Kidney epithelial cell (primary cell): ENCODE measurements at places on chromosomes 2 and 18.

GRCh38 chr2:174575124-174575776 lies 22.4 kb downstream of the WIPF1 start:
- no peak for DNase-seq

DNA sequence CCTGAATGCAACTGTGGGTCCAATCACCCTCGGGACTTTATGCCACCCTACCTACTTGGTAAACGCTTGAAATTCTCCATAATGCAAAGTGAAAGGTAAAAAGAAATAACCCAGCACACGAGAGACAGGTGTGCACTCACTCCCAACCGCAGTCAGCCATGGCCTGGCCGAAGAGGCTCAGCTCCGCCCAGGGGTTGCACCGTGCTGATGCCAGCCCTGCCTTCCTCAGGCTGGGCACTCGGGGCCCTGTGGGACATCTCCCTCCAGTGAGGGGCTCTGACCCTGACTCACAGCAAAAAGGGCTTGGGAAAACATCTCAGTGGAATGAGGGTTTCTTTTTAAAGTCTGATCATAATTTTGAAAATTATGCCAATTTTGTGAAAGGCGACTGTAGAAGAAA lies 13.3 kb downstream of the SLC66A2 start:
- no peak for DNase-seq

- no peak for DNase-seq
Observed at GRCh38 chr18:3931542-3932112, 481.7 kb downstream of the TGIF1 start.

- DNase-seq: no peak
Observed at GRCh38 chr2:950080-950966, at the start of gene SNTG2. Gene SNTG2, plus strand, starts transcription at chr2:950849. Its CDS starts 148 bp downstream, at chr2:950997.

DNA sequence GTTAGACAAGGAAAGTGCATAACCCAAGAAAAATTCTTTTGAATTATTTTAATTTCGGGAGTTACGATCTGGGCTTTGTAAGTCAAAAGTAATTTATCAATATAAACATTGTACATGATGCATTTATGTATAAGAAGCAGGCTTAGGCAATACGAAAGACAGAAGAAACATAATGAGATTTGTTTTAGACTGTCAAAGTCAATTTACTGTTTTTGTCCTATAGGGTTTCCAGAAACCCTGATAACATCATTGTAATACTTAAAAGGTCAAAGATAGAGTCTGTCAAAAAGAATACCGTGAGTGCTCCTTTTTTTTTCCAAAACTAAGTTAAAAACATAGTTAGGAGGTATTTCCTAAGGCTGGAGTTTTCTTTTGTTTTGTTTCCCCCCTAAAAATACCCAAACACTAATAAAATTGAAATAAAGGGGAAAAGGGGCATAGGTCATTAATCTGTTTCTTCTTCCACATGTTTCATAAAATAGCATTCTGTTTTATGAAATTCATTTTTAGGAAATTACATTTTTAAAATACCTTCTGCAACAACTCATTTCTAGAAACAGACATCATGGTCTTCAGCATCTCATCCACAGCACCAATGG lies 16.1 kb downstream of the C1D start:
- DNase-seq: no peak

GRCh38 chr2:27572998-27573429 lies 9.8 kb upstream of the ZNF512 start:
- no peak for DNase-seq

DNA sequence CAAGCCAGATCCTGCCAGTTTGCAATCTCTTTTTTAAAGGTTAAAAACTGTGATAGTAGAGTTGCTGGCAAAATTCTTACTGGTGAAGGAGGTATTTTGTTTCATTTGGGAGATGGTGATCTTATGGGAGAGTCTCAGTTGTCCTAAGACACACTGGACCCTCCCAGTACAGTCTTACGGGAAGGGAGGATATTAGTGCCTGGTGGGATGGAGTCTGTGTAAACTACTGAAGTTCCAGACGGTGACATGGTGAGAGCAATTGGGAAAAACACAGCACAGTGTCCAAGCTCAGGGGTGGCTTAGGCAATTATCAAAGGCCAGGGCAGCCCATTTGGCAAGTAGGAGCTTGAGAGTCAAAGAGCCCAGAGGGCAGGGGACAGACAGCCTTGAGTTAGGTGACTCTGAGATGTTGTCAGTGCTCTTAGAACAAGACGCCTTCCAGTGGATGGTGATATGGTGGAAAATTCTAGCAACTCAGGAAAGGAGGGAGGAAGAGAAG lies 143.7 kb upstream of the CCDC68 start:
- DNase-seq: no peak

GRCh38 chr2:129117434-129117833 lies 798.8 kb upstream of the HS6ST1 start:
- no peak for DNase-seq

- DNase-seq: no peak
Observed at GRCh38 chr18:31079973-31080372, 22.2 kb downstream of the DSC2 start.

GRCh38 chr2:45872211-45872610 lies 220.7 kb downstream of the PRKCE start:
- no peak for DNase-seq

GRCh38 chr18:21991081-21991534 lies 178.3 kb upstream of the GATA6 start:
- no peak for DNase-seq

GRCh38 chr18:58535340-58536201 lies 93.3 kb downstream of the ALPK2 start:
- DNase-seq: no peak

DNA sequence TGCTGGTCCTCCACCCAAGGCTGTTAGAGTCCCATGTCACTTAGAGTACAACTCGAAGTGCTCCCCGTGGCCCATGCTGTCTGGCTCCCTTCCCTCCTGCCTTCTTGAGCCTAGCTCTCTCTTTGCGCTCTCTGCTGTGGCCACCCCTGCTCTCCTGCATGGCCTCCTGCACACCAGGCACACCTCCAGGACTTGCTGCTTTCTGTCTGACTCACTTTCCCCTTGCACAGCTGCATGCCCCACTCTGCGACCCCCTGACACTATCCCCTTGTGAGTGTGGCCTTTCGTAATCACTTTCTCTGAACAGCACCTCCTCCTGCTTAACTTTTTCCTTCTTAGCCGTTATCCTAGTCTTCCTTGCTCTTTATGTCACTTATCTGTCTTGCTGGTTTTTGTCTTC lies 343.6 kb downstream of the TGIF1 start:
- no peak for DNase-seq

DNA sequence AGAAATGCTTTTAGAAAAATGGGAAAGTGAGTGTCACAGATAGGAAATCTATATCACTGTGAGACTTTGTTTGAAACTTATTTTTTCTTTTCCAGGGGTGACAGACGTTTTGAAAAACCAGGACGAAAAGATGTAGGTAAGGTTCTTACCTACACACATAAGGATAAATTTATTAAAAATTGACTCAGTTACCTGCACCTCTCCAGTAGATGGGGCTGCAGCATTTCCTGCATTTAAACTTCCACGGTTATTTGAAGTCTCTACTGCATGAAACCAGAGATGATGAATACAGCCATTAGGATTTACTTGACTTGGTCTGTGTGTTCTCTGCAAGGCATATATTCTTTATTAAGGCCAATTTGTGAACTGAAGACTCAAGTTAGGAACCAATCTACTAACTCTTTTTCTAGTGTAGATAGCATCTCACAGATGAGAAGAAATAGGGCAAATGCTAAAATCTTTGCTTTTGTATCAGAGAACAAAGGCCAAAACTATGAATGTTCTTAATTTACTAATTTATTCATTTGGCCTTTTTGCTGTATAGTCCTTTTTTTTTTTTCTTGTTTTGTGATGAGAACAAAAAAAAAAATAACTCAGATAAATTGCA lies 15.0 kb downstream of the KCNJ13 start:
- DNase-seq: peak; percentile 26

DNA sequence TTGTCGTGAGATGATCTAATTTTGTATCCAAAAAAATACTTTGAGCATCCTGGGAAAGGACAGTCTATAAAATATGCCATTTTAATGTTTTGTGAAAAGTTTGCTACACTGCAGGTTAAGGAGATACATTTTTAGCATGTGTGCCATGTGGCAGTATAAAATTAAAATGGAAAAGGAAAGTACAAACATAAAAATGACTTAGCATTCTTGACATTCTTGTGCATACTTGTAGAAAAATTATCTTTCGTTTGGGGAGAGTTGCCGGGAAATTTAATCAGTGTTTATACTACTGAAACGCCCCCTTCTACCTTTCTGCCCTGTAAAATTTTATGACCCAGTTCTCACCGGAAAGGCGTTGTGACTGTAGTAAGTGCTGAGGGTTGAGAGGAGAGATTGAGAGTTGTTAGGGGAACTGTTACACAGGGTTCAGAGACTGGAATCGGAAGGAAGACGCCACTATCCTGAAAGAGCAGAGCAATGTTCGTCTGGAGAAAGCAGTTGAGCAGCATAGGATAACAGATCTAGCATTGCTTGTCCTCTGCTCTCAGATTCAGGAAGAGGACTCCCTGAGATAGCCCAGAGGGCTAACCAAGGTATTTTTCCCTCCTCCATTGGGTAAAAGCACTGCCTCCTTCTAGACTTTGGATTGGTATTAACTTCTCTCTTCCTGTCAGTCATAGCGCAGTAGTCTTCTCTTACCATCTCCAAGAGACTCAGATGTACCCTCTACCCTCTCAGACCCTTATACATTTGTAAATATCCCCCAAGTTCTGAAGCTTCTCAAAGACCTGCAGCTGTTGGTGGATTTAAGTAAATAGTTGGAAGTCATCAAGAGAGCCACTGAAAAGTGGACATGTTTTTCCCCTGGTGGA lies 2.7 kb downstream of the CDH20 start:
- no peak for DNase-seq

DNA sequence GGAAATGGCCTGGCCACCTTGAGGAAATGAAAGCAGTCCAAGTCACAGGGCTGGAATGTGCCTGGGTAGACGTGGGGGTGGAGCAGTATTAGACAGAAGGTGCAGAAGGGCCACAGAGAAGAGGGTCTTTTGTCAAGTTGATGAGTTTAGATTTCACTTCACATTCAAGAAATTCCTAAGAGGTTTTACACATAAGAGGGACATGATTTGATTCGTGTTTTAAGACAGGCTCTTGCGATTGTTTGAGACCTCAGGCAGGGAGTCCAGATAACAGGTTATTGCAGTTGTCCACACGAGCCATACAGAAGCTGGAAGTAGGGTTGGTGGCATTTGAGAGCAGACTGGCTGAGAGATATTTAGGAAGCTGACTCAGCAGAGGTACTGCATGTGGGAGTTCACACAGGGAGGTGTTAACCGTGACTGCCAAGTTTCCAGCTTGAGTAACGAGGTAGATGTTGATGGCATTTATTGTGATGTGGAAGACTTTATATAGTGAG lies 64.6 kb downstream of the NEB start:
- DNase-seq: peak; percentile 12

GRCh38 chr18:2706903-2707302 lies 51.4 kb downstream of the SMCHD1 start:
- DNase-seq: no peak

GRCh38 chr2:111037128-111037527 lies 83.6 kb upstream of the BCL2L11 start:
- DNase-seq: no peak

DNA sequence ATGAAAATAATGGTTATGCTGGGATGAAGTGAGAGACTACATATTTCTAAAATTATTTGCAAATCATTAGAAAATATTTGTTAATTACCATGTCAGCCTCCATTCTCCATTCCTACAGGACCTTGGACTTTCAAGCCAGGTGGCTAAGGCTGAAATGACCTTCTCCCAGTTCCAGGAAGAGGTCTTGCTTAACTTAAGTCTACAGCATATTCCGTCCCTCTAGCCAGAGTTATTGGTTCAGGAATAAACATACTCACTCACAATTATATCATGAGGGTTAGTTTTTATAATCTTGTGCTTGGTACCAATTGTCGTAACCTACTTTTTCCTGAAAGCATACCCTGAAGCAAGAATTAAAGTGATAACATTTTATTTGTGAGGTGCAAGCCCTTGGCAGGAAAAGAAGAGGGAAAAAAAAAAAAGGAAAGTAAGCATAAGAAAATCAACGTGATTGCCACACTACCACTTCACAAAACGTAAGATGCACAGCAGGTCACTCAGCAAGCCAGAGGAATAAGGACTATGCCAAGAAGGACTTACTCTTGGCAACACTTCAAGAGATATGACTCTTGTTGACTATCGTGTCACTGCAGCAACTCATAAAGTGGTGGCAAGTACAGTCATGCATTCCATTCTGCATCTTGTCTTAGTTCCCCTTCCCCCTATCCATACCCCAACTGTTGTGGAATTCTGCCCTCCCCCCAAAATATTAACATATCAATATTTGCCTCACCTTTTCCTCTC lies 479.1 kb downstream of the MBD2 start:
- DNase-seq: no peak

DNA sequence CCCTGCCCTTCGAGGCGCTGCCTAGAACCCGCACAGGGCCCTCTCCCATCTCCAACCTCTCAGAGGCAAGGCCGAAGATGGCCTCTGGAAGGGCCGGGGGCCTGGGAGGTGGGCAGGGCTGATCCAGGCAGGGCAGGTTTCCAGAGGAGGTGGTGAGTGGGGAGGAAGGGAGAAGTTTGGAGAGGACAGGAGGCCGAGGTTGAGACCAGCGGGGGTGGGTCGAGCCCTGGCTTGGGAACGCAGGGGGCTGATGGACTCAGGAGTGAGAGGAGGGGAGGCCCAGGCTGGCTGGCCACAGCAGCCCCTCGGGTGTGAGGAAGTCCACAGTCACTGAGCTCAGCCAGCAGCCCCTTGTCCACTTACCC lies 10.5 kb downstream of the CAPN10 start:
- DNase-seq: no peak

GRCh38 chr2:41737888-41738287 lies 309.9 kb upstream of the PKDCC start:
- DNase-seq: no peak

DNA sequence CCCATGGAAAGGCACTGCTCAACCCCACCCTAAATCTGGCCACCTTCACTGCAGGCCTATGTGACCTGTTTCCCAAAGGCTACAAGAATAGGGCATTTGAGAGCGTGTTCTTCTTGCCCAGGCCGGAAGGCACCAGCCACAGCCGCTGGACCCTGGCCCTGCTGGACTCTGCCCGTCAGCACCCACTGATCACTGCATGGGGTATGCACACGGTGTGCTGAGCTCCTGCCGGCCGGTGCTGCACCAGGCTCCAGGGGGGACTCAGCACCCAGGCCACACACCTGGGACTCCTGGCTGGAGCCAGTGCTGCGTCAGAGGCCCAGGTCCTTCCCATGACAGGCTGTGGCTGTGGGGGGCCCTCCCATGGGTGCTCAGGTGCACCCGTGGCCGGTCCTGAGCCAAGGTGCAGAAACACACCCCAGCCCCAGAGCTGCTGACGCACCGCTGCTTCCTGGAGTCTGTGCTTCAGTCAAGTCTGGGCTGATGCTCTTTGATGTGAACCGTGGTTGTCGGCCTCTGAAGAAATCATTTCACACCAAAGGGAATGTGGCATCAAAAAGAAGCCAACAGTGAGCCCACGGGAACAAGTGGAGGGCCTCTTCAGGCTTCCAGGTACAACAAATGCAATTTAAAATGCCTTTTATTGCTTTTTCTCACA lies 6.5 kb downstream of the KCNG2 start:
- DNase-seq: no peak

- DNase-seq: no peak
Observed at GRCh38 chr2:37634914-37635503, 36.4 kb downstream of the CDC42EP3 start.
